GM23248 (cell line): ENCODE measurements at places on chromosomes 11 and 22. TPM values are rescaled to one million over a fixed set of nuclear protein-coding genes. Genes with fewer than 3 reads are reported as not detected.

Gene GAL3ST1
- not detected in 2 replicates for total RNA-seq

Gene ASPHD2
- total RNA-seq = 1.4 and 1.8 TPM in 2 replicates

Gene RIMBP3C
- total RNA-seq = 0.22 TPM in 1 of 2 replicates, not detected in the other

Gene POU2AF3
- not detected in 2 replicates for total RNA-seq

- peak; percentile 18 for DNase-seq
Measured at GRCh38 chr22:42673898-42674401, 24.8 kb upstream of the CYB5R3 start.
